ENCODE measurements at places on chromosomes 13 and 19.

GRCh38 chr19:56834564-56835375 is 5.8 kb downstream of the PEG3 start:
- DNase-seq = no peak

GRCh38 chr13:39311619-39312018 is 273.4 kb downstream of the NHLRC3 start:
- no peak for DNase-seq

DNA sequence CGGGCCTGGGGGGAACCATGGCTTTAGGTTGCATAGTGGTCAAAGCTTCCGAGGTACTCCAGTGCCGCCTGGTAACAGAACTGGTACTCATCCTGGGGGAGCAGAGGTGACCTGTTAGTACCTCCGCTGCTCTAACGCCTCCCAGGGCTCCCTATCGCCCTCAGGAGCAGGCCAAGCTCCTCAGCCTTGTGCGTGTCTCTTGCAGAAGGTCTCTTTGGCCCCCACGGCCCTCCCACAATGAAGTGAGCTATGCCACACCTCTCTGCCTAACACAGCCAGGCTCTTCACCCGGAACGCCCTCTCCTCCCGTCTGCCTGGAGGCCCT is 133.9 kb downstream of the PTPRS start:
- no peak for DNase-seq

GRCh38 chr19:3360421-3361383 is 5.7 kb upstream of the NFIC start:
- DNase-seq = peak; percentile 43

- DNase-seq = no peak
Measured at GRCh38 chr19:5259750-5260149, 80.9 kb downstream of the PTPRS start.

DNA sequence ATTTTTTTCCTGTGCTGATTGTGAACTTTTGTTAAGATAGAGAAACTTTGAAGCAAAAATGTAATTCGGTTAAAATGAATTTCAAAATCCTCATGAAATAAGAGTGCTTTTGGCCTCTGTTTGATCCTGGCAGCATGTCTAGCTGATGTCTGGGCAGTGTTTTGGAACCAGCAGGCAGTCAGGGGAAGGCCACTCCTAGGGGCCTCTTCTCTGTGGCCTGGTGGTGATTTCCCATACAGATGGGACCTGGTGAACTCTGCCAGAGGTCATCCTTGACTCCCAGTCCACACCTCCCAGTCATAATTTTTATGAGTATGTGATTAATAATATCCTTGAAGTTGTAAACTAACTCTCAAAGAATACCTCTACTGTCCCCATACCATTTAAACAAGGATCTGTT is 226.6 kb downstream of the PCCA start:
- DNase-seq = no peak

GRCh38 chr13:64371461-64371860 is 2858.7 kb downstream of the PCDH9 start:
- no peak for DNase-seq

DNA sequence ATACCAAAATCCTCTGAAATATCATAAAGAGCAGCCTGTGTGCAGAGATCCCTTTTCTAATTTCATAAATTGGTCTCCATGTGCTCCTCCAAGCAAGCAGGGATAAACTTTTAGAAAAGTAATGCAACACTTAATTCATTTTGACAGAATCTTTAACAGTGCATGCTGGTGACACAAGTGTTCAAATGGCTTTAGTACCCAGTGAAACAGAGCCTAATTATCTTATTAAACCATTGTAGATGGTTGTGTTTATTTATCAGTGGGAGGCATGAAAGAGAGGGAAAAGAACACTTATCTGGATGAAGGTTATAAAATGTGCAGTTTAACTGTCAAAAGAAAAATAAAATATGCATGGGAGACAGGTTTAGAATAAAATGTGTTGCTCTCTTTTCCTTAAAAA is 945.0 kb upstream of the PCDH20 start:
- peak; percentile 4 for DNase-seq

DNA sequence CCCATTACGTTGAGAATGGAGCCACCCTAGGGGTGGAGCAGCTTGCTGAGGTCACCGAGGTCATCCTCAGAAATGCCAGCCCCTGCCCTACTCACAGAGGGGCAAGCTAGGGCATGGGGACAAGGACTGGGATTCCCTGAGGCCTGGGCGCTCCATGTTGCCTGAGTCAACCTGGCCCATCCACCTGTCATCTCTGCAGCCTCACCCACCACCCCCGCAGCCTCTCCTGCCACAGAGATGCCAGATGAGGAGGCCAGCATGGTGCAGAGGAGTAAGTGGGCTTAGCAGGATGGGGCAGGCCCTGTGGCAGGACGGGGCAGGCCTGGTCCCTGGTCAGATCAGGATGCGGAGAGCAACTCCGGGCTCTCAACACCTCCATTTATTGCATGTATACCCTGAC is 9.5 kb downstream of the NKPD1 start:
- DNase-seq = no peak

- no peak for DNase-seq
Measured at GRCh38 chr19:12789098-12789903, 2.0 kb upstream of the JUNB start.

DNA sequence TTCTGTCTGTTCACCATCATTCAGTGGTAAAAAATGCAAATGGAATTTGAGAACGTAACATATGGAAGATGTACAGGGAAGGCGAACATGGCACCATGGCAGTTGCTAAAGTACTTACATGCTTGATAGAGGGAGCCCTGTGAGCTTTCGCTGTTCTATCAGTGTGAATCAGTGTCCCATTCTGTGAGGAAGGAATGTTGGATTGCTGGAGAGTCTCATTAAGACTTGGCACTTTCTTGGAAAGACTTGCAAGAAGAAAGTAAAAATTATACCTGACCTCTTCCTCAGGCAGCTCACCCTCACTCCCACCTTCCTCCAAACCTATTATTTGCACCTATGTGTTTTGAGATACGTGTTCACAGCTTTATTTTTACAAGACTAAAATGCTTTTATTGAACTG is 43.5 kb downstream of the FREM2 start:
- DNase-seq = no peak

GRCh38 chr19:58572026-58572817 is 913 bp downstream of the MZF1 start:
- DNase-seq = no peak

DNA sequence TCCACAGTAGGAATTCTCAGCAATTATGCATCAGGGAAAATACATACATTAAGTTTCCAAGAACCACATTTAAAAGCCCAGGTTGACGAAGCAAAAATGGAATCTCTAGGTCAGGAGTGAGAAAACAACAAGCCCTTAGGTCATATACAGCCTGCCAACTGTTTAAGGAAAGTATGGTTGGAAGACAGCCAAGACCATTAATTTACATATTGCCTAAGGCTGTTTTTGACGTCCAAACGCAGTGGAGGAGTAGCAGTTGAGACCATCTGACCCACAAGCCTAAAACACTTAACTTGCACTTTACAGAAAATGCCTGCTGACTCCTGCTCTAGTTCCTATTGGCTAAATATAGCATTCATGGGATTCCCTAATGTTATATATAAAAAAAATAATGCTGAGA is 299.0 kb downstream of the ITGBL1 start:
- DNase-seq = peak; percentile 81

DNA sequence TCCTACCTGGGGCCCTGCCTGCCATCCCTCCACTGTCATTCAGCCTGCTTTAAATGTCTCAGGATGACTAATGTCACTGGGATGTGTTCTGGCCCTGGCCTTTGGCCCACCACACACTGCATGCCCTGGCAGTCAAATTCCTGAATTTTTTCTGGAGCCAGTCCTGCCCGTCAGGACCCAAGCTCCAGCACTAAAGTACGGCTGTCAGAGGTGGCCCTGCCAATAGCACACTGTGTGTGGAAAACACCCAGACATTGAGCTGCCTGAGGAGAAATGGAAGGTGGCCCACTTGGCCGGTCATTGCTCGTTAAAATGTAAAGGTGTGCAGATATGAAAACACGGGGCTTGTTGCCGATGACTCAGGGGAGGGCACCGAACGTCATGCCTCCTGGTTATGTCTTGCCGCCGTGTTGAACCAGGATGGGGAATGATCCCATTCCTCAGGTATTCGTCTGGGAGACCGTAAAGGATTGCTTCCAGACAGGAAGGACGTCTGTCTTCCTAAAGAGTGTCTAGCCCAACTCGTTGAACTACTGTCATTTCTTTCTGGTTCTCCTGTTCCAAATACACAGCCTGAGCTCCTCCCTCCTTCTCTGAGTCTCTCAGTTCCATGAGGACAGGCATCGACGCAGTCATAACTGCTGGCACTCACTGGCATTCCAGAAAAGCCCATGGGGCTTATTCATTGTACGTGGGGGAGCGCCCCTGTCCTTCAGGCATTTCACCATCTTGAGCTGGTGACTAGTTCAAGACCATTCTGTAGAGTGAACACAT is 40.6 kb downstream of the COL4A2 start:
- no peak for DNase-seq

- peak; percentile 50 for DNase-seq
Measured at GRCh38 chr13:48731957-48732569, 78.3 kb downstream of the CYSLTR2 start.

DNA sequence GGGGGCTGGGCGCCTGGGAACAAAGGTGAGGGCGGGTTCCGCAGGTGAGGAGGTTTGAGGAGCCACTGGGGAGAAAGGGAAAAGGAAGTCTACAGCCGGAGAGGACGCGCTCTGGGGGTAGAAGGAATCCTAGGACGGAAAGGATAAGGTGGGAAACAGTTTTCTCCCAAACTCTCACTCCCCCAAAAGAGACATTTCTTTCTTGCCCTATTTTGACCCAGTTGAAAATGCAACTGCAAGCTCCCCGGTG is 651 bp upstream of the POLR1D start:
- no peak for DNase-seq

DNA sequence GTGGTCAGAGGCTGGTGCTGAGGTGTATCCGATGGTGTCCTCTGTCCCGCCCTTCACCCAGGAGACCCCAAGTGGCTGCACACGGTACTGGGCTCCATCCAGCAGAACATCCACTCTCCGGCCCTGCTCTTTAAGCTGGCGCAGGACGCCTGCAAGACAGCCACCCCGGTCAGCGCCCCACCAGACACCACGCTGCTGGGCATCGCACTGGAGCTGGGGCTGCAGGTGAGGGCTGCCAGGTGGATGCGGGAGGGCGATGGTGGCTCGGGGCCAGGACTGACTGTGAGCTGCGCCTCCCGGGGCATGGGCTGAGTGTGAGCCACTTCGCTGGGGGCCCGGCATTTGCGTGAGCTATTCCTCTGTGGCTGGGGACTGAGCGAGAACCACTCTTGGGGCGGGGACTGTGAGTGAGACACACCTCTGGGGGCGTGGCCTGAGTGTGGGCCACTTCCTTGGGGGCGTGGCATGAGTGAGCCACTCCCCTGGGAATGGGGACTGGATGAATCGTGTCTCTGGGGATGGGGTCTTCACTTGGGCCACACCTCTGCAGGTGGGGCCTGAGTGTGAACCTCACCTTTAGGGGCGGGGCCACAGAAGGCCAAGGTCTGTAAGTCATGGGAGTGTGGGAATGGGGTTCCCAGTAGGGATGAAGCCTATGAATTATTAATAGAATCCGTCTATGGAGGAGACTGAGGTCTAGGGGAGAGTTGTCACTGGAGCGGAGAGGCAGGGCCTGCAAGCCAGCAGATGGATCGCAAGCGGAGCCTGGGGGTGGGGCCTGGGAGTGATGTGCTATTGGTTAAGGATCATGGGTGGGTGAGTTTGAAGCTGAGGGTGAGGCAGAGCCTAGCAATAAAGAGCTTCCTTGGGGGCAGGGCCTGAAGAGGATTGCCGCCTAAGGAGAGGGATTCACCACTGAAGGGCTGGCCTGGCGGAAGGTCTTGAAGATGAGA is 30.5 kb downstream of the ZSWIM4 start:
- peak; percentile 73 for DNase-seq

GRCh38 chr19:7920519-7921301 is 572 bp downstream of the SNAPC2 start:
- peak; percentile 100 for DNase-seq

GRCh38 chr19:33063356-33063752 is 1.3 kb downstream of the RHPN2 start:
- DNase-seq = peak; percentile 72

GRCh38 chr19:6270076-6270745 is 9.6 kb downstream of the MLLT1 start:
- no peak for DNase-seq

DNA sequence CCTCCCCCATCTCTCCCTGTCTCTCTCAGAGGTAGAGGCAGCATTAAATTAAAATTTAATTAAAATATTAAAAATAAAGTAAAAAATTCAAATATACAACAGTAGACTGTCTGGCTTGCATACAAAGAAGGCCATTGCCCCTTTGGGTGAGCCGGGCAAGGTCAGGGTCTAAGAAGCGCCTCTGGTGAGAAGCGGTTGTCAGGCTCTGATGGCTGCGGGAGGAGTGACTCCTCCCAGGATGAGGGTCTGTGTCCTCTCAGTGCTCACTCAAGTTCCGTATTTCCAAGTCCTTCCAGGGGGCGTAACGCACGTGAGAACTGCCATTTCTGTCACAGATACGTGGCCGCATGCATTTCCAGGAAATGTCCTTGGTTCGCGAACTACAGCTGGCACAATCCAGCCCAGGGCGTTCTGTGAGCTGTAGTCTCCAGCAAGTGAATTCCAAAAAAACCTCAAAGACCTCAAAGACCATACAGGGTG is 737 bp upstream of the ZNF181 start:
- DNase-seq = no peak

- peak; percentile 98 for DNase-seq
Measured at GRCh38 chr19:49866933-49867782, at the start of gene PNKP. TSS of gene PNKP (minus strand) at chr19:49867576. CDS start at chr19:49867204, 372 bp downstream.

DNA sequence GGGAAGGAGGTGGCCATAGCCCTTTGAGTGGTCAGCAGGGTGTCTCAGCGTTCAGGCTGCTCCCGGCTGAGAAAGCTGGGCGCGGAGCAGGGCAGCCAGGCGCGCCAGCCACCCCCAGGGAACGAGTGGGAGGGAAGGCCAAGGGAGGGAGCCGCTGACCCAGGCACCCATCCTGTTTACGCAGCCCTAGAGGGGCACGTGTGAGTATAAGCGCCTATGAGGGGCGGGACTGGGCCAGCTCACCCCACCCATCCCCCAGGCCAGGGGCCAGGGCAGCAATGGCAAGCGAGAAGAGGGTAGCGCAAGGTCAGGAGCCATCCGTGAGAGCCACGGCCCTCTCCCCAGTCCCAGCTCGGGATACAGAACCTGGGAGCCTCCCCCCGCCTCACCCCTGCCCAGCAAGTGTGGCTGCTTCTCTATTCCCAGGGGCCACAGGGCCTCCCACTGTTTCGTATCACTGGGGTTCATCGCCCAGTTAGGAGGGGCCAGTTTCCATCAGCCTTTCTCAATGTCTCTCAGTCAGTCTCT is 897 bp upstream of the DMKN start:
- DNase-seq = peak; percentile 38

GRCh38 chr13:48580185-48580803 is 47.4 kb upstream of the RCBTB2 start:
- no peak for DNase-seq

- DNase-seq = peak; percentile 88
Measured at GRCh38 chr13:112066624-112067004, 335 bp upstream of the SOX1 start.

DNA sequence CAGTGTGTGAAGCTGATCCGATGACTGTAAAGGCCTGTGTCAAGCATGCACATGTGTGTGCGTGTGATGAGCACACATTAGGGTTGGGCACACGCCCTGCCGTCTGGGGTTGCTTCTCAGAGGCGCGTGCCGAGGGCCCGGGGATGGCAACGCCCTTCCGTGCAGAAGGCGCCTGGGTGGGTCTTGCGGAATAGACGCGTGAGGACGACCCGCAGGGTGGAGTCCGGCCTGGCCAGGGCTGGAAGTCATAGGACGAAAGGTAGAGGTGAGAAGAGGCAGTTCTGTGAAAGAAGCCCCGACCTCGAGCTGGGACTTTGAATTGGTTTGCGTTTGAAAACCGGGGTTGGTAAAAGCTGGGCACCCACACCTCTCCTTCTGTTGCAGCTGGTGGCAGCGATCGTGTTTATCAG is 35.7 kb downstream of the TMEM255B start:
- no peak for DNase-seq

- DNase-seq = no peak
Measured at GRCh38 chr13:23865026-23865425, 24.2 kb downstream of the MIPEP start.

All from kidney (tissue), 22 donors.